RPMI7951 (cell line): ENCODE measurements at places on chromosomes 11 and 22. TPM values are rescaled to one million over a fixed set of nuclear protein-coding genes. Genes with fewer than 3 reads are reported as not detected.

DRD2 gene
- total RNA-seq, result 8.2 and 10.7 TPM in 2 replicates

ALX4 gene
- total RNA-seq, result not detected in 2 replicates

SUSD2 gene
- total RNA-seq, result 0.39 and 0.96 TPM in 2 replicates

ROBO3 gene
- 20.3 and 21.7 TPM in 2 replicates for total RNA-seq

SLC5A1 gene
- not detected in 2 replicates for total RNA-seq

TBX10 gene
- total RNA-seq, result not detected in 2 replicates

PLAAT5 gene
- total RNA-seq, result not detected in 2 replicates

TIMP3 gene
- total RNA-seq, result 544 and 593 TPM in 2 replicates

- DNase-seq, result no peak
Measured at GRCh38 chr11:74011360-74012073, 2.6 kb upstream of the UCP3 start.

DNA sequence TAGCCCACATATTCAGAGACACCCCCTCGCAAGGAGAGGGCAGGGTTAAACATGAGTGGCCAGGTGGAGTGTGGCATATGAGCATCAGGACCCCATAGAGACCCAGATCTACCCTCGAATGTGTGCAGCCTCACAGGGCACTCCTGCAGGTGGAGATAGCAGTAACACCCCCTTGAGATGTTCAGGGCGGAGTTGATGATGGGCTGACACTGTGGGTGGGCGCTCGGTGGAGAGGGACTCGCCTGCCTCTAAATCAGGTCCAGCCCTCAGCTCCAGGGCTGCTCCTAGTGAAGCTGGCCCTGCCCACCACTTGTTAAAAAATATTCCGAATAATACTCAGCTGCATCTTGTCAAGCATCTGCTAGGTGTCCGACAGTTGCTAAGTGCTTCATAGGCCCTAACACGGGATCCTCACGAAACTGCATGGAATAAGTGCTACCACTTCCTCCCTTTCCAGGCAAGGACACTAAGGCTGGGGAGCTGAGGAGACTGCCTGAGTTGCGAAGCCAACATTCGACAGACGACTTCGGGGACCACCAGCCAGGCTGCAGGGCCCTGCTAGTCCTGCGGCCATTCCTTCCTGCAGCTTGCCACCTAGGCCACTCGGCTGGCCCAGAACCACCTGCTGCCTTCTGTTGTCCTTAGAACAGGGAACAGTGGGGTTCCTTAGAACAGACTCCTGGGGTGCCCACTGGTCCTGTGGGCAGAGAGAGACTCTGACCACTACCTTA, 74.0 kb upstream of the WNT11 start:
- DNase-seq, result no peak

GRCh38 chr11:76253416-76253815, 47.1 kb upstream of the WNT11 start:
- no peak for DNase-seq

- no peak for DNase-seq
Measured at GRCh38 chr22:27989758-27990450, 70.8 kb upstream of the PITPNB start.

DNA sequence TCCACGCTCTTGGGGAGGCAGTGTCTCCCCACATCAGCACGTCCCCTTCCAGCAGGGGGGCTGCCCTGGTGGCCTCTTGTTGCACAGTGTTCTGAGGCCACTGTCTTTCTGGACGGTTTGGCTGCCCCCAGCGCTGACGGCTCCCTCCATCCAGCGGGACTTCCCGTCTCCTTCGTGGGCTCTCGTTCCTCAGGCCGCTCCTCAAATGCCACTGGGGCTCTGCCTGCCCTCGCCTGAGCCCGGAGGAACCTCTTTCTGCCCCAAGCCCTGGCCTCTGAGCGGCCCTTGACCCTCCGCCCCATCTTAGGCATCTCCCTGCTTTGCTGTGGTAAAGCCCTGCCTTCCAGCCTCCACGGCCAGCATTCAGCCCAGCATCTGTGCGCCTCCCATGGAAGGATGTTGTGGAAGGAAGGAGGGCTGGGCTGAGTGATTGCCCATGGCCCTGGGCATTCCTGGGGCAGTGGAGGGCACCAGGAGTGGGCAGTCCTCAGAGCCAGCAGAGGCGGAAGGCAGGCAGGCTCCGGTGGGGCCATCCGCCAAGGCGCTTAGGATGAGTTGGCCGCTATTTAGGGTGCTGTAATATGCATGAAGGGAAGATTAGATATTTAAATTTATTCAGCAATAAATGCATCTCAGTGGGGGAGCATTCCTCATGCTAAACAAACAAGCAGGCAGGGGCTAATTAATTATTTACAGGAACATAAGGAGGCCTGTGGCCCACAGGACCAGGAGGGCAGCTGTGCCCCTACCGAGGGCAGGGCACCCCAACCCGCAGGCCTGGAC, 17.8 kb downstream of the OTUB1 start:
- DNase-seq, result peak; percentile 32

GRCh38 chr22:42997582-42998090, 17.3 kb downstream of the PACSIN2 start:
- DNase-seq, result no peak

DNA sequence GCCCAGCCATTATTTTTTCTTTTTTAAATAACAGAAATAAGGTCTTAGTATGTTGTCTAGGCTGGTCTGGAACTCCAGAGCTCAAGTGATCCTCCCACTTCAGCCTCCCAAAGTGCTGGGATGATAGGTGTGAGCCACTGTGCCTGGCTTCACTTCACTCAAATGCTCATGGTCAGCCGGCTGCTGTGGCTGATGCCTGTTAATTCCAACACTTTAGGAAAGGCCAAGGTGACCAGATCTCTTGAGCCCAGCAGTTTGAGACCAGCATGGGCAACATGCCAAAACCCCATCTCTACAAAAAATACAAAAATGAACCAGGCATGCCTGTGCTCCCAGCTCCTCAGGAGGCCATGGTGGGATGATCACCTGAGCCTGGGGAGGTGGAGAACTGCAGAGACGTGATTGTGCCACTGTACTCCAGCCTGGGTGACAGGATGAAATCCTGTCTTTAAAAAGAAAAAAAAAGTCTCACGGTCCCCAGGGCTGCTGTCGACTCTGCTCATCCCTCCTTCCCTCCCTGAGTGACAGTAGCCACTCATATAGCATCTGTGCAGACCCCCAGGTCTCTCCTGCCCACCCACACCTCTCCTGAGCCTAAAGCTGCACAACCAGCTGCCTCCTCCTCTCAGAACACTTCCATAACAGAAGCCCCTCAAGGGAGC, 3.6 kb downstream of the YDJC start:
- no peak for DNase-seq

DNA sequence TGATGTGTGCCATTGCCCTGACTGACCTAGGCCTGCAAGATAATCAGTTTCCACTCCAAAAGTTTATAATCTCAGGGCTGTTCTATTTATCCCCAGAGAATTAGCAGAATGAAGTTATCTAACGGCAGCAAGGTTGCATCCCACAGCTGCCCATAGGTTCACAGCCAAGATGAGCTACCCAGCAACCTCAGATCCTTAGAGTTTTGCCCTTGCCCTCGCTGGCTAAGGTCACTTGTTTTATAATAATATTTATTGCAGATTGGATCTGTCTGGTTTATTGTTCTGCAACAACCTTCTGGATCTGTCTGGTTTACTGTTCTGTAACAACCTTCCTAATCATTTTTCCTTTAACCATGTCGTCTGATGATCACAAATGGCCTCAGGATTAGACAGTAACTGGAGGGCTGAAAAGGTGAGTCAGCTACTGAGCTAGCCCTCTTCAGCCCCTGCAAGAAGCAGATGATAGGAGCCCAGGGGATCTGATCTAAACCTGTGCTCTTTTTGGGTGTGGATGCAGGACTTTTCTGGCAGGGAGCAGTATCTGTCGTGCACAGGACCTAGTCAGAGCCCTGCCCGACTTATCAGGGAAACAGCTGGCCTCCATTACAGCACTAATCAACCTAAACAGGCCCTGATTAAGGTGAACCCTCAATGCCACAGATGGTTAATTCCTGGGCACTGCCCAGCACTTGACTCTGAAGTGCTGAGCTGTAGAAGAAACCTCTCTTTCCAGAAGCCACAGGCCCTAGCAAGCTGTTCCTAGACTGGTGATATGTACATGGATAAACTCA, 642.9 kb upstream of the KIRREL3 start:
- DNase-seq, result no peak

DNA sequence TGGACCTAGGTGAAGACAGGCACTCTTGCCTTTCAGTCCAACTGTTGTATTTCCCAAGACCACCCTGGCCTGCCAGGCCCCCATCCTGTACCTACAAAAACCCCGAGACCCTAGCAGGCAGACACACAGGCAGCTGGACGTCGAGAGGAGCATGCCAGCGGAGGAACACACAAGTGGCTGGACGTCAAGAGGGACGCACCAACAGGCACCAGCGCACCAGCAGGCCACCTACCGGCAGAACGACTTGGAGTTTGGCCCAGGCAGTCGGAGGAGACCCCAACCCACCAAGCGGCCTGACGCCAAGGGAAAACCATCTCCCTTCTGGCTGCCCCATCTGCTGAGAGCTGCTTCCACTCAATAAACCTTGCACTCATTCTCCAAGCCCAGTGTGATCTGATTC, 1883.4 kb upstream of the RAG2 start:
- DNase-seq, result no peak

GRCh38 chr11:119744577-119744976, 15.6 kb upstream of the NECTIN1 start:
- no peak for DNase-seq

- peak; percentile 42 for DNase-seq
Measured at GRCh38 chr11:69646493-69647389, 5.8 kb downstream of the CCND1 start.

DNA sequence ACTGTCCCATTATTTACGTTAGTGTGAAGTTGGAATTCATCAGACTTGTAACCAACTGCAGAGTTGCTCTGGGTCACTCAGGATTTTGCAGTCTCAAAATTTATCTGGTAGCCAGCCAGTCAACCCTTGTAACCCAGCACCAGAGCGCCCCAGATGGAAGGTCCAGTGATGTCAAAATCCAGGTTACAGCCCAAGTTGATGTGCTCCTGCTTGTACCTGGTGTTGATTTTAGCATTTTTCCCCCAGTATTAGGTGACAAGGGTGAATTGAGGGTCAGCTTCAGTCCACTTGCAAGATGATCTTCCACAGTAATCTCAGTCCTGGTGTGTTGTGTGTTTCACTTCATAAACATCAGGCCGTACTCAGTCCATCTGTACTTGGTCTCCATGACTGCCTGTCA, 7.5 kb downstream of the TIMM10B start:
- no peak for DNase-seq

DNA sequence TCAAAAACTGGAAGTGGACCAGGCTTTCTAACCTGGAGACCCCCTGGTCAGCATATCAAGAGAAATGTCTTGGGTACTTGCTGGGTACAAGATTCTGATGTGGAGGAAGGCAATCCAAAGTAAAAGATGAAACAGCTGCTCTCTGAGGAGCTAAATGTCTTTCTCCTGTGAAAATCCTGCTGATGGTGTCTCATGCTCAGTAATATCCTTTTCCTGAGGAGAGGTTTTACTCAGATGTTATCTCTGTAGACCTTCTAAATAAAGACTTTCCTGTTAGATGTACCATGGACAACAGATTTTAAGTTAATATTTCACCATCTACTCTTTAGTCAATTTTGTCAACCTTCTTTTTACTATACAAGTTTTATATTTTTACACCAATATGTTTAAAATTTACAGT, 62.9 kb downstream of the FAM83F start:
- DNase-seq, result no peak

DNA sequence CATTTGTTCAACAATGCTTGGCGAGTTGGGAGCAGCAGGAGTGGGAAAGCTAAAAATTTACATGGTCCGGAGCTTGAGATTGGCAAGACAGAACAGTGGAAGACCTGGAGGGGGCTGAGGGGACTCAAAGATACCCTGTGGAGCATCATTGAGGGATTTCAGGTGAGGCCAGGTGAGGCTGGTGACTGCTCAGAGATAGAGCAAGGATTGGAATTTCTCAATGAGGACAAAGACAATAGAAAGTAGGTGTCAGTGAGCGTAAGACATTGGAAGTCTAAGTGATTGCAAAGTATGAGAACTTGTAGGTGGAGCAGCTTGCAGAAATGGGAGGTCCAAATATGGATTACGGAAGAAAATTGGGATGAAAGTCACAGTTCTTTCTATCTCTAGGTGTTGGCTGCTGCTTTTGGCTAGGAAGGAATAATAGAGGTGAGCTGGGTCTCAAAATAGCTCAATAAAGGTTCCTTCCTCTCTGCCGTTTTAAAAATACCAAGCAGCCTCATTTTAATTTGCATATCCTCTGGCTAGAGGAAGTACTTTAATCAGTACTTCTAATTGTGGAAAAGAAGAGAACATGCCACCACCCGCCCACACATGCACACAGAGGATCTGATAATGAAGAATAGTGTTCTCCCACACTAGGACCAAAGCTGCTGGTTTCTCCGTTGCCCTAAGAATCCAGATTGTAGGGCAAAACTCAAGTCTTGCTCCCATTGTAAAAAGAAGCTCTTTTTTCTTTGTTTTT, 41.8 kb upstream of the SORL1-AS1 start:
- no peak for DNase-seq

GRCh38 chr11:132111316-132111715, 740.9 kb downstream of the NTM start:
- DNase-seq, result peak; percentile 36

DNA sequence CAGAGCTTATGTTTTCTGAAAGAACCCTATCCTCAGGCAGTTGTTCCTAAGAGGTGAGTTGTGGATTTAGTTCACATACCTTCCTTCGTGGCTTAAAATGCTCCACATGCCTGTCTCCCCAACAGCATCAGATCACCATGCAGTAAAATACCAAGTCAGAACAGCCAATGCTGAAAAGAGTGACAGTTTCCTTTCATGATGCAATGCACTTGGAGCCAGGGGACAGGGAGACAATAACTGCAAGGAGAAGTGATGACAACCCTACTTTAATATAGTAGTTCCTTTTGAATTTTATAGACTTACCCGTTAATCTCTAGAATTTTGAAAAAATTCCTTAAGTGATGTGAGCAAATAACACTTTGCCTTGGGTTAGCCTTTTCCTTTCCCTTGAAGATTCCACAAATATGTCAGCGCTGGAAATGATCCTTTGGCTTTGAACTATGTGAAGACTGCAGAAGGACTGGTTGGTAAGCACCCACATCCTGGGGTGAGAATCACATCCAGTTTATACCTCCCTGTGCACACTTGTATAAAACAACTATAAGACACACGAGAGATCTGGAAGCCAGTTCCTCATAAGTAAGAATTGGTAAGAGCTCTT, 71.2 kb downstream of the PIWIL4 start:
- DNase-seq, result no peak

- no peak for DNase-seq
Measured at GRCh38 chr11:27545946-27546345, 39.4 kb upstream of the LIN7C start.

DNA sequence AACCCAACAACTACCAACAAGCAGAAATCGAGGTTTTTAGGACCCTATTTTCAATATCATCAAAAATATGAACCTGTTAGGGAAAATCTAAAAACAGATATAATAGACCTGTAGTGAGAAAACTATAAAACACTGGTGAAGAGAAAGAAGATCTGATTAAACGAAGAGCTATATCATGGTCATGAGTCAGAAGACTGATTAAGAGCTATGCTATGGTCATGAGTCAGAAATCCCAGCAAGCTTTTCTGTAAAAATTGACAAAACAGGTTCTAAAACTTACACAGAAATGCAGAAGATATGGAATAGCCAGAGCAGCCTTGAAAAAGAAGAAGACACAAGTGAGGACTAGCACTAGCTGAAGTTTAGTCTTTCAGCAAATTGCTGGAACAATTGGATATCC, 345.0 kb downstream of the TBC1D22A start:
- DNase-seq, result peak; percentile 69
